Caki2 (cell line): ENCODE measurements at places on chromosomes 2 and 18.

DNA sequence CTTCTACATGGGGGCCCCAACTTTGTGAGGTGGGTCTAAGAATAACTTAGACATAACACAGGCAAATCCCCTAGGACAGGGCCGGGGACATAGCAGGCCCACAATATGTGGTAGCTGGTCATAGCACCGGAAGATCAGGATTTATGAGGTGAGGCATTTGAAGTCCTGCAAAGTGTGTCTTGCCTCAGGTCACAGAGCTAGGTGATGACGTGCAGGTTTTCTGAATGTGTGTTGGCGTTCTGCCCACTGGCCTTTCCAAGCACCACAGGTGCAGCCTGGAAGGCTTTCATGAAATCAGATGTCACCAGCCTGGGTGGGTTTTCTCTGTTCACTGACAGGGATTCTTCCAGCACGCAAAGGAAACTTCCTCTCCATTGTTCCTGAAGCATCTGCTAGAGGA is 119.1 kb downstream of the LRATD1 start:
- no peak for DNase-seq

DNA sequence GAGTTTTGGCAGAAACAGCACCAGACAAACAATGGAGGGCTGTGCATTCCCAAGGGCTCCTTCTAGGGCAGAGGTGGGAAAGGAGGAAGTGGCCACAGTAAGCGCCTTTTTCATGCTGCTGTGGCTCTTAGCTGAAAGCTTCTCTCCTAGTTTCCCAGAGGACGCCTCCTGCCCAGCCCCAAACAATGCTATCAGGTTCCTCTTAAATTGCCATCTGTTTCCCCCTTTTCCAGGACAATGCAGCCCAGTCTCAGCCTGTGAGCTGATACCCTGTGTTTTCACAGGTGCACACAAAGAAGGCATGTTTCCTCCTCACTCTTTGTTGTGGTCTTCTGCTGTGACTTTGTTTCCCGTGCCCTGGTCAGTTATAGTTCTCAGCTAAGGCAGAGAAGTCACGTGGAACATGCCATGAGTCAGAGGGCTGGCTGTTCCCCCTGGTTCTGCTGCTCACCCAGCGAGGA is 5.4 kb upstream of the FAM124B start:
- no peak for DNase-seq

DNA sequence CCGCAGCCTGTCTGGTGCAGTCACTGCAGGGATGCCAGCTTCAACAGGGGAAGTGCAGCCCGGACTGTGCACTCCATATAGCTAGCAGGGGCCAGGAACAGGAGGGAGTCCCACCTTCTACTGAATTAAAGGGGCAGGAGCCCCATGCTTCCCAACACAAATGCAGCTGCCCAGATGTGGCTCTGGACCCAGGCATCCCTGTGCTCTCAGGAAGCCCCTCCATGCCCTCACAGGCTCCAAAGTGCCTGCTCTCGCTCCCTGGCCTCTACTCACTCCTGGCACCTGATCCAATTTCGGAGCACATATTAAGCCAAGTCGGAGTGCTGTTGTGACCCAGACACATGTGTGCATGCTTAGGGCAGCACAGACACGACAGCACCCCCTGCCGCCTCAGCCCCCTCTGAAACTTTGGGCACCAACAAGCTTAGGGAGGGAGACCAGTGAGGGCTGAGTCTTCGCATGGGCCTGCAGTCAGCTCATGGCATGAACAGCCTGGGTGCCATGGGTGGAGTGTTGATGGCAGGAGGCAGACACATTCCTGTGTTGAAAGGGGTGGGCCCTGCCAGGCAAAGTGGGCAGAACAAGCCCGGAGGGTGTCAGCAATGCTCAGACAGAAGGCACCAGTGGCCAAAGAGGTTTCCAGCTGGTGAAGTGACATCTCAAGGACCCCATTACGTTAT is 83.5 kb downstream of the ZNF804A start:
- DNase-seq, result no peak

DNA sequence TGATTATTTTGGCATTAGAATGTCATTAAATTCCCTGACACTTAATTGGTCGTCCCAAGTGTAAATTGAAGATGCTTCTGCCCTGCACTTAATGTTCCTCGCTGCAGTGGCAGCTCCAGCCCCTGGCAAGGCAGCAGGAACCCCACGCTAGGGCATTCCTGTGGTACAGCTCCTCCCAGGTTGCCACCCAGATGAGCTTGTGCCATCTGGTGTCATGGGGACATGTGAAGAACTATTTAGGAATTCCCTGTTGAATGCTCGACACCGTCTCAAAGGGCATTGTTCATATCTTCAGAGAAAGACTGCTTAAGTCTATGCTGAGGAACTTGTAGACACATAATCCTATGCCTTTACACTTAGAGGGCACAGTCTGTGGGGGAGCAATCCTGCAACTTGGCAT is 38.9 kb downstream of the BCL2L11 start:
- no peak for DNase-seq

GRCh38 chr2:205267323-205267722 is 415.0 kb upstream of the NRP2 start:
- DNase-seq, result no peak

- DNase-seq, result no peak
Measured at GRCh38 chr2:102304711-102305611, 6.4 kb upstream of the IL1RL1 start.

DNA sequence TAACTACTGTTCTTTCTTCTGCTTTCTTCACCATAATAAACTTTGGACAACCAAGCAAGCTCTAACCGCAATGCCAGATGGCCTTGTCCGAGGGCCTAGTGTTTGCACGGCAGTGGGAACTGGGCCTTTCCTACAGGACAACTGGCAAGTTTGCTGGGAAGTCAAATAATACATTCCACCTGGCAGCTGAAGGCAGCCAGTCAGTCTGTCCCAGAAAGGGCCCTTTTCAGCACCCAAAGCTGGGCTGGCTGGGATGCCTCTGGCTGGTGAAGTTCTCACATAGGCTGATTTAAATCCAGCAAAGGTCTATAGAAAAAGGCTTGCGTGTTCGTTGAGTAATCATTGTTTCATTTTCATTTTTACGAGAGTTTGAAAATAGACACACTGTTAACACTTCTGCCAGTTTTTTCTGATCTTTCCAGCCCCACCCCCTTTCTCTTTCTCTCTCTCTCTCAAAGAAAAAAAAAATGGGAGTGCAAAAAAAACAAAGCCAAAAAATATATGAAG is 110.0 kb upstream of the EPAS1 start:
- no peak for DNase-seq

DNA sequence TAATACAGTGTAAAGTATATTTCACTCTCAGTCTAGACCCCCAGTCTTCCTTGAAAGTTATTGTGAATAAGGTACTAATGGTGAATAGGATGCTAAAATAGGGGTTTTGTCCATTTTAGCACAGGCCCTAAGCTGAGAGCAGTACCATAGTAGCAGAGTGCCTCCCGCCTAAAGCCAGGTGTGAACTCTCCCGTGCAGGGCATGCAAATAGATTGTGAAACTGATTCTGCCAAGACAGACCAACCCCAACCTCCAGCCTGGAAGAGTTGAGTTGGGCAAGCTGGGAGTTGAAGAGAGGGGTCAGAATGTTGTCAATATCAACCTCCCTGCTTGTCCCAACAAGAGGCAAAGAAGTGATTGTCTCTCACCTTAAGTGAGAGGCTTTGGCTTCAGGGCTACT is 97.4 kb upstream of the CYRIA start:
- no peak for DNase-seq

DNA sequence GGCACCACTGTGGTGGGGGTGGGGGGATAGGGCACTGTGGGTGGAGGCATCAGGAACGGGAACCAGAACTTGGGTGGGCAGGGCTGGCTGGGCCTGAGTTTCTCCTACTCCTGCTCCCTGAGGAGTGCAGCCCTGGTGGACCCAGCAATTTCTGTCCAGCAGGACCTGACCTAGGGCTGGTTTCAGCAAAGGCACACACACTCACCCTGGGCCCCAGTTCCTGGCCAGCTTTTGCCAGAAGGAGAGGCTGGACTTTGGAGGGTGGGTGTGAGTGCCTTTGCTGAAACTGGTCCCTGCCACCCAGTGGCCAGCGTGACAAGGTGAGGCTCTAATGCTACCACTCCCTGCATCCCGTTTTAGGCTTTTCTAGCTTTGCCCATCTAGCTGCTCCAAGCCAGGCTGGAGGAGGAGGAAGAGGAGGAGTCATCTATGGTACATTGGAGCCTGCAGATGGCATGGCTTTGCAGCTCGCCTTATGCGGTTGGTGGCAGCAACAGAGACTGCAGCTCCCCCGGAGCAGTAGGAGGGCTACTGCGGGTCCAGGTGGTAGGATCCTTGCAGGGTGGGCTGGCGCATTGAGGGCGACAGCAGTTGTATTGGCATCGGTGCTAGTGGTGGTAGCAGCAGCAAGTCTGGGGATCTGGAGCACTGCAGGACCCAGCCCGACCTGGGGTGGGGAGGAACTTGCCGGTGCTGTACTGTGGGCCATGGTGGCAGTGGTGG is 40.4 kb upstream of the IMP4 start:
- DNase-seq, result no peak

GRCh38 chr2:168172071-168172470 is 75.3 kb downstream of the STK39 start:
- DNase-seq, result no peak

DNA sequence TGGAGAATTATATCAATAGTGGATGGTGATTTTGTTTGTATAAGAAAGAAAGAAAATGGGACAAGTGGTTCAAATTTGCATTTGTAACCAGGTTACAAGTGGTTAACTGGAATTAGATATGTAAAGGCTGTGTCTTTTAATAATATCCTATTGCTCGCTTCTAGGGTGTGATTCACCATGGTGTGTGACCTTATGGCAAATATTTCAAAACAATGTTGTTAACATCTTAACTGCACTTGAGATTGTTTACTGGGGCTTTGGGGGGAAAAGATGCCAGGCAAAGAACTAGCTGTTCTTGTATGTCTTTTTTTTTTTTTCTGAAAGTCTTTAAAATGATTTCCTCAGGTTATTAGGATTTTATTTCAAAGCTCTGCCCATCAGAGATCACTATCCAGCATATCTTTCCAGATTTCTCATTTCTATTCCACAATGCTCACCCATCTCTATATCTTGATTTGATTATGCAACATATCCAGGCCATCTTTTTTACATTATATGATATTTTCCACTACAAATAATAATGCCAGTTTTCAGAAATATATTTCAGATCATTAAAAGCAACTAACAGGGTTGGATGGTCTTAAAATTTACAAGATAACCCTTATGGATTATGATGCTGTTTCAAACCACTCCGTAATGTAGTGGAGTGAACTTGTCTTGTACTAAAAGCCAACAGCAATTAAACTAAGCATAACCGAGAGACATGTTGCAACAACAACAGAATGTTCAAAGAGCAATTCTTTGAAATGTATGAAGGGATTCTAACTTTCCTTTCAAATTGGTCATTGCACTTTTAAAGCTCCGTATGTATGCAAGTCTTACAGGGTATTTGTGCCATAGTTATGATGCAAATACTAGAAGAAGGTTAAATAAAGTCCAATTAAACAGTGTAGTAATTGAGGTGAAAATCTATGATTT is 341.5 kb upstream of the ETAA1 start:
- DNase-seq, result no peak

- no peak for DNase-seq
Measured at GRCh38 chr2:85073033-85073432, 60.2 kb upstream of the TCF7L1 start.

GRCh38 chr2:215161301-215161829 is 22.9 kb upstream of the ABCA12 start:
- DNase-seq, result peak; percentile 2

GRCh38 chr2:69740502-69740951 is 1.4 kb upstream of the ANXA4 start:
- peak; percentile 86 for DNase-seq

DNA sequence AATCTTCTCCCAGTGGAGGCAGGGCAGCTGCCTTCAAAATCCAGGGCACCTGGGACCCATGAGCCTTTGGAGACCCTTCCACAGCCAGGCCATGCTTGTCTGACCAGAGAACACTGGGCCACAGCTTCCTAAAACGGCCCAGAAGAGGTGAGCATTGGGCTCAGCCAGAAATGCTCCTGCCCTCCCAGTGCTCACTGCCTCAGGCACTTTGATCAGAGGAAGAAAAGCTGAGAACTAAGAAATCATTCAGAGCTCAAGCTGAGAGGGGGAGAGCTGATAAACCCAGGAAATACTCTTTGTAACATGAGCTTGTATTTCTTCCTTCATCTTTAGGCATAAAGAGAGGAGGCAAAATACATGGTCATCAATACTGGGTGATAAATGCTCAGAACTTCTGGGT is 365.5 kb upstream of the KLHL29 start:
- DNase-seq, result no peak

DNA sequence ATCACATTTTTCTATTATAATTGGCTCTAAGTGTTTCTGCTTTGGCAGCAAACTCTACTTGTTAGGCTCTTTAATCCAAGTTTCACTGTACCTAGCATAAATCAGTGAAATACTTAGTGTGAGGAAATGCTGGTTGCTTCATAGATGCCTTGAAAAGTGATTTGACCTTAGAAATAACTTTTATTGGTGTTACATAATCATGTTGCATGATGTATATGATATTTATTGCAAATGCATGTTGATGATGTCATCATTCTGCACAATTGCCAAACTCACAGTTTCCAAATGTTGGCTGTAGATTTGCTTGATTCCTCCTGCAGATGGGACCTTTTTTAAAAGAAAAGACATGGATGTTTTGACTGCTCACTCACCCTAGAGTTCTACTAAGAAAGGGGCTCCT is 137.6 kb upstream of the BCL2L11 start:
- DNase-seq, result no peak

DNA sequence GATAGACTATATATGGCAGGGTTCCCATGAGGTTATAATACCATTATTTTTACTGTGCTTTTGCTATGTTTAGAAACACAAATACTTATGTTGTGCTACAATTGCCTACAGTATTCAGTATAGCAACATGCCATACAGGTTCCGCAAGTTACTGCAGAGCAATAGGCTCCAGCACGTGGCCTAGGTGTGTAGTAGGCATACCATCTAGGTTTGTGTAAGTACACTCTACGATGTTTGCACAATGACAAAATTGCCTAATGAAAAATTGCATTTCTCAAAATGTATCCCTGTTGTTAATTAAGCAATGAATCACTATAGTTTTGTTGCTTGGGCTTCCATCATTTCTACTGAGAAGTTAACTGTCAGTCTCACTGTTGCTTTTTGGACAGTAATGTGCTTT is 9.8 kb downstream of the CD302 start:
- DNase-seq, result no peak

- DNase-seq, result no peak
Measured at GRCh38 chr2:174667250-174667860, 69.8 kb upstream of the WIPF1 start.

DNA sequence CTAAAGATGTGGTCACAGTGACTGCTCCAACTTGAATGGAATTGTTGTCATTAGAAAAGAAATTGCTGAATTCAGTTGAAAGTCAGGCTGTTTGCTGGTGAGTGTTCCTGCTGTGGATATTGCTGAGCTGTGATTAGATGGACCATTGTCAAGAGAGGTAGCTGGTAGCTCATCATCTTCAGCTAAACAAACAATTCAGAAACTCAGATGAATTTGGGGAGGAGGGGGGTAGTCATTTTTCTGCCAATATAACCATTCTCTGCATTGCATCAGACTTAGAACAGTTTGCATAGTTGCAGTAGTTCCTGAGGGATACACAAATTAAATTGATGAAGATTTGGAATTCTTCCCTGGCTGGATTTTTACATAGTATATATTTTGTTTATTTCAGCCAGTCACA is 108.3 kb downstream of the MTCL1 start:
- DNase-seq, result no peak
